ENCODE measurements at places on chromosomes 6 and 20. TPM values are rescaled to one million over a fixed set of nuclear protein-coding genes. Genes with fewer than 3 reads are reported as not detected.

The PCK1 gene
- 0.90 TPM for polyA plus RNA-seq

DNA sequence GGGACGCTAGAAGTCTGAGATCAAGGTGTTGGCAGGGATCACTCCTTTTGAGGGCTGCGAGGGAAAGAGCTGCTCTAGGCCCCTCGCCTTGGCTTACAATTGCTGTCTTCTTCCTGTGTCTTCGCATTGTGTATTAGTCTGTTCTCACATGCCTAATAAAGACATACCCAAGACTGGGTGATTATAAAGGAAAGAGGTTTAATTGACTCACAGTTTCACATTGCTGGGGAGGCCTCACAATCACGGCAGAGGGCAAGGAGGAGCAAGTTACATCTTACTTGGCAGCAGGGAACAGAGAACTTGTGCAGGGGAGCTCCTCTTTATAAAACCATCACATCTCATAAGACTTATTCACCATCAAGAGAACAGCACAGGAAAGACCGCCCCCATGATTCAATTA is 102.5 kb upstream of the ASF1A start:
- DNase-seq, result no peak

- DNase-seq, result no peak
Observed at GRCh38 chr6:157688275-157688959, 134.6 kb upstream of the SNX9 start.

- DNase-seq, result no peak
Observed at GRCh38 chr6:144153260-144153659, 2.9 kb downstream of the STX11 start.

DNA sequence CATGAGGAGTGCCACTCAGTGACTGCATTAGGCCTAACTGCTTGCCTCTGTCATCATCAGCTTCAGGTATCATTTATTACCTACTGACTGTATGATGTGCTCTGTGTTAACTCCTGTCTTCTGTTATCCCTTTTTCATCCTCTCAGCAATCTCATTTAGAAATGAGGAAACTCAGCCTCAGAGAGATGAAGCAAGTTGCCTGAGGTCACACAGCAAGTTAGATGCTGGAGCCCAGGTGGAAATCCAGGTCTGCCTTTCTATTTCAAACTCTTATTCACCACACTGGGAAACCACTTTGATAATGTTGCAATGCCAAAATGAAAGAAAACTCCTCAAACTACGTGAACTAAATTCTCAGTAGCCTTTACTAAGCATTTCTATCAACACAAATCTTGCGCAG is 1.3 kb downstream of the FERMT1 start:
- no peak for DNase-seq

- DNase-seq, result no peak
Observed at GRCh38 chr6:19472850-19473249, 364.3 kb upstream of the ID4 start.

The CST5 gene
- not detected for polyA plus RNA-seq

DNA sequence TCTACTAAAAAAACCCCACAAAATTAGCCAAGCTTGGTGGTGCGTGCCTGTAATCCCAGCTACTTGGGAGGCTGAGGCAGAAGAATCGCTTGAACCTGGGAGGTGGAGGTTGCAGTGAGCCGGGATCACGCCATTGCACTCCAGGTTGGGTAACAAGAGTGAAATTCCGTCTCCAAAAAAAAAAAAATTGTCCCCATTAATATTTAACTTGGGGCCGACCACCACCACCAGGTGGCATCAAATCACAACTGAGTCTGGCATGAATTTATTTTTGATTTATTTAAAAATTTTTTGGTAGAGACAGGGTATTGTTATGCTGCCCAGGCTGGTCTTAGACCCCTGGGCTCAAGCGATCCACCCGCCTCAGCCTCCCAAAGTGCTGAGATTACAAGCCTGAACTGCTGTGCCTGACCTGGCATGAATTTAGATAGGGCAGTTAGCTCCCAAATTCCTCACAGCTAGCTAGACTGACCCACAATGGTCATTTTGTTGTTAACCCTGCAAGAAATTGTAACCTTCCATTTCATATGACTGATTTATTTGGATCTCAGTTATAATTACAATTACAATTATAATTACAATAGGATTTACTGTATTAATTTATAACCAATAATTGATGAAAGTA is 17.1 kb upstream of the BEND3 start:
- no peak for DNase-seq

GRCh38 chr20:17822039-17822438 is 122.3 kb downstream of the BANF2 start:
- peak; percentile 41 for DNase-seq

DNA sequence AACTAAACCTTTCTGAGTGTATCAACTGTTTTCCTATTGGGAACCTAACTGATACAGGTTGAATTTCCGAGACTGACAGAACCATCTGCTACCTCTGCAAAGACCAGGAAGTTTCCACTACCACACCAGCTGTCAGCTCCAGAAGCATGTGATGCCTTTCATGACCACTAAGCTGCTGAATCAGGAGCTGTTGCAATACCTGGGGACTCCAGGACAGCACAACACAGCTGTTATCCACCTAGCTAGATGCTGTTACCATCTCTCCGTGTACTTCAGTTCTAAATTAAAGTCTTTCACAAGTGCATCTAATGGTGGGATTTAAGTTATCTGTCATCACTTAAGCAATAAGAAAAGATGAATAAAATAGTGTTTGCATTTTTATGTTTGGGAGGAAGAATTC is 158.2 kb upstream of the IMPG1 start:
- DNase-seq, result no peak

GRCh38 chr6:105601541-105602236 is 198.8 kb upstream of the PREP start:
- no peak for DNase-seq

The PSORS1C1 gene
- 0.38 TPM for polyA plus RNA-seq

- no peak for DNase-seq
Observed at GRCh38 chr6:105952772-105953690, 133.1 kb upstream of the PRDM1 start.

DNA sequence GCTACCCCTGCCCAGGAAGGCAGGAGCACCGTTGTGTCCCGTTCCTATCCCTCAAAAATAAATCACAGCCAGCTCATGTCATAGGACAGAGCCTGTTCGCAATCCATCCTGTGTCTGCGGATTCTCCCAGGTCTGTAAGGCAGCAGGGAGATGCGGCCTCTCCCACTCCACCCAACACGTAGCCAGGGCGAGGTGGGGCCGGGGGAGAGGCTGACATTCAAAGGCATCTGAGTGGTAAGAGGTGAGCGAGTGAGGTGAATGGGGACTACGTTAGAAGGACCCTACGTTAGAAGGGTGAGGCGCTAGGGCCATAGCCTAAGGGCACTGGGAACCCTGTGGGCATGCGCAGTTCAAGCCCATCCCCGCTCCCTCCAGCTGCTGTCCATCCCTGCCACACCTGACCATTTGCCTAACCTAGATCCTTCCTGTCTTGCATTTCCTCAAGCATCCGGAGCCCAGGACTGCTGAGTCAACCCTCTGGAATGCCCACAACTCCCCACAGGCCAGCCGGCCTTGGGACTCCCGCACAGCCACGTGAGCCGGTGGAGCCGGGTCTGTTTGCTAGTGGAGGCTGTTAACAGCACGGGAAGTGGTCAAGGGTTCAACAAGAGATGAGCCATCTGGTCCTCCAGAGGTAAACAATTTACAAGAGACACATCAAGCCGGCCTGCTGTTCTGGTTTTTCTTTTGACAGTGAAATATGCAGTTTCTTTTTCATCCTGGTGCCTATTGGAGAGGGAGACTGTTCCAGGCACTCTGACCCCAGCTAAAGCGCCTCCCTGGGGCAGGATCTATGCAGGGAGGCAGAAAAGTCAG is 45.9 kb downstream of the RIPOR3 start:
- no peak for DNase-seq

Data from spinal cord (tissue), 10 donors.